Suppressor macrophage treated with lipopolysaccharide for 1 hour (primary cell): ENCODE measurements at places on chromosomes 11 and 22.
A peak's percentile ranks its signal among the peaks of the same experiment; 100 is the strongest.

DNA sequence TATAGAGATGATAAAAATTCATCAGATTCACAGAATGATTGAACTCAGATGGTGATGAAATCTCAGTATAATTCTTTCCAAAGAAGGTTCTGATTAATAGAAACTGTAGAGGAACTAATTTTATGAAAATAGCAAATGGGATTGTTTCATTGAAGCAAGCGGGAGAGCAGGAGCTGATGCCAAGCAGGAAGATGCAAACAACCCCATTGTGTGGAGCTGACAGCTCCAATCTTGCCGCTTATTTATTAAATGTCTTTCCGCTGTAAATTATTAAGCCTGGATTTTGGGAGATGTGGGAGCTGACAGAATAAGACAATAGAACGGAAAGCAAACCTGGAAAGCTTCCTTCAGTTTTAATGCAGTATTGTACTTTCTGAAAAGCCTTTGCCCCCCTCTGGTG lies 6.0 kb upstream of the TMEM218 start:
- no peak for DNase-seq

DNA sequence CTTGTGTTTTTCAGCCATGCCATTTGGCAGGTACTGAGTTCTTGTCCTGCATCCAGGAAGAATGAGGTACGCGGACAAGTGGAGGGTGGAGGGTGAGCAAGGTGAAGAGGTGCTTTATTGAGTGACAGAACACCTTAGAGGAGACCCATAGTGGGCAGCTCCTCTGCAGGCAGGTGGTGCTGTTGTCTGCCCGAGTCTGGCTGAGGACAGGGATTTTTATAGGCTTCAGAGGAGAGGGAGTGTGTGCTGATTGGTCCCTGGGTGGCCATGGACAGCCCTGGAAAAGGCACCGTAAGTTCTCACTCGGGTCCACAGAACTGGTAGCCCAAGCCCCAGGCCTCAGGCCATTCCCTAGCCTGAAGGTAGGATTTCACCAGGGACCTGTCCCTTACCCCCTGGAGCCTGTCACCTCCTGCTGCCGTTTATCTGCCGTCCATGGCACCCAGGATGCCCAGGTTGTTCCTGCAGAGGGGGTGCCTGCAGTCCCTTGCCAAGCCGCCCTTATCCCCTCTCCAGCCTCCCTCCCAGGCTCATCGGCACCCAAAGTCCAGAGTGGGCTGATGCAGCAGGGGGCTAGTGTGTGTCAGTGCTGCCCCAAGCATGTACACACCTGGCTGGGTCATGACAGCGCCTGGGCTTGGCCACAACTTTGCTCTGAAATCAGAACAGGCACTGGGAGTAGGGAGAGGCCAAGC lies 213.6 kb downstream of the LRRC4C start:
- no peak for DNase-seq

GRCh38 chr11:86464509-86465221 lies 90.0 kb downstream of the CCDC81 start:
- no peak for DNase-seq

DNA sequence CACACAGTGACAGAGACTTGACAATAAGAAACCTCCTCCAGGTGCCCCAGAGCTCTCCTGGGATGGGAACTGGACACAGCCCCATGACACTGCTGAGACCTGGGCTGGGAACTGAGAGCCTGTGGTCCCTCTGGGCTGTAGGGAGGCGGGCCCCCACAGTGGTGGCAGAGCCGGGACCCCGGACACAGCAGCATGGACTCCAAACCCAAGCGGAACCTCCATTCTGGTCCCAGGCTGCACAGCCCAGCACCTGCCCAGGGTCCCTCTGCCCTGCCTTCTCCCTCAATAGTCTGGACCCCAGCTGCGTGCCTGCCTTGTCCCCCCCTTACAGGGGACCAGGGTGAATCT lies 8.4 kb upstream of the APOBEC3H start:
- no peak for DNase-seq

DNA sequence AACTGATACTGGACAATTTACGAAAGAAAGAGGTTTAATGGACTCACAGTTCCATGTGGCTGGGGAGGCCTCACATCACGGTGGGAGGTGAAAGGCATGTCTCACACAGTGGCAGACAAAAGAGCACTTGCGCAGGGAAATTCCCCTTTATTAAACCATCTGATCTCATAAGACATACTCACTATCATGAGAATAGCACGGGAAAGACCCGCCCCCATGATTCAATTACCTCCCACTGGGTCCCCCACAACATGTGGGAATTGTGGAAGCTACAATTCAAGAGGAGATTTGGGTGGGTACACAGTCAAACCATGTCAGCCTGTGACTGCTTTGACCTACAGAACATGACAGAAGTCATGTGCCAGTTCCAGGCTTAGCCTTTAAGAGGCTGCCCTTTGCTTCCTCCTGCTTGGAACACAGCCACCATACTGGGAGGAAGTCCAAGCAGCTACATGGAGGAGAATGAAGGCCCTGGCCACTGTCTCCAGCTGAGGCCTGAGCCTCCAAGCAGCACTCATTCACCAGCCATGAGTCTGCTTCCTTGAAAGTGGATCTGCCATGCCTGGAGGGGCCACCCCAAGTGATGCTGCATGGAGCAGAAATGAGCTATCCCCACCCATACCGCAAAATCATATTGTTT lies 10.9 kb upstream of the GAL start:
- peak; percentile 60 for DNase-seq

DNA sequence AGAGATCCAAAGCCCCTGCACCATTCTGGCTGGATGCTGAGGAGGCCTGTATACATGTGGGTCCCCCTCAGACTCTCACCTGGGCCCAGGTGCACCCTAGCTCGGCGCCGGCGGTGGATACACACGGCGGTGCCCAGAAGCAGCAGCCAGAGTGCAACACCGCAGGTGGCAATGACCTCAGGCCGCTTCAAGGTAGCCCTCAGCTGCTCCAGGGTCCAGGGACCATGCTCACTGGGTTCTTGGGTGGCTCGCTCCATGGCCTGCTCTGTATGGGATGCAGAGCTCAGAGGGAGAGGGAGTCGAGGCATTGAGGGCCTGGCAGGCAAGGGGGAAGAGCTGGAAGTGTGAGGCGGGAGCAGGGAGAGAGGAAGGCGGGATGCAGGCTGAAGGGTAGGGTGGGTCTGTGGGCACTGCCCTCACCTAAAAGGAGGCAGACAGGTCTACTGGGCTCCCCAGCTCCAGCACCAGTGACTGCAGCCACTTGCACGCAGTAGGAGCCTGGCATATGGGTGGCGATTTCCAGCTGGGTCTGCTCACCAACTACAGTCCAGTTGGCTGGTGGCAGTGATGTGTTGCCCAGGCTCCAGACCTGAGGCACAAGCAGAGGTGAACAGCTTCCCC lies 3.8 kb downstream of the ROBO4 start:
- DNase-seq: no peak

- no peak for DNase-seq
Measured at GRCh38 chr11:2513441-2513840, 68.6 kb downstream of the KCNQ1 start.

DNA sequence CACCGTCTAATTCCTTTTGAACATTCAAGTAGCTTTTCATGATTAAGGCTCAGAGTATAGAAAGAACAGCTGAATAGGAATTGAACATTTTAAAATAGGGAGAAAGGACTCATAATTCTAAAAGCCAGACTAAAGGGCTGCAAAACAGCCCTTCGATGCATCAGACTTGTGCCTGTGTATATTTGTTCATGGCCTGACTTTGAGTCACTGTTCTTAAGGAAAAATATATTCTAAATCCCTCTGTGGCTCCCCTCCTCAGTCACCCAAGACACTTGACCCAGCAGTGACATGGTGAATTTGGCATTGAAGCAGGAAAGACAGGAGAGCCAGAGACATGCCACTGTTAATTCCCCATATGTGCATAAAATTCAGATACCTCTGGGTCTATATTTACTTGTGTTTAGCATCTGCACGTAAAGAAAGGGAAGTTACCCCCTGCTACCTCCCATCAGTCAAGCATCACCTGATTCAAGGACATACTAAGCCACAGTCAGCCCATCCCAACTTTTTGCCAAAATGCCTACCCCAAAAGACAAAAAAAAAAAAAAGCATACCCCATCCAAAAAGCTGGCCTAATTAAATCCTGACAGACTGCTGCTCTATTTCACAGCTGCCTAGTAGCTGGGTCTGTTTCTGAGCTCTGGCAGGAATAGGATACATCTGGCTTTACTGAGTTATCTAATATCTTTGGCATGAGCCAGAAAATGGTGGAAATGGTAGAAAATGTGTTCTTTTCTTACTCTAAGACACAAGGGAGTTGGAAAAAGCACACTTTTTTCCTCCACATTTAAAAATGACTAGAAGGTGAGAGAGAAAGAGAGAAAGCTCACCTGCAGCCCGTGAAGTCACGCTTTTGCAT lies 93.5 kb downstream of the COMMD9 start:
- no peak for DNase-seq

DNA sequence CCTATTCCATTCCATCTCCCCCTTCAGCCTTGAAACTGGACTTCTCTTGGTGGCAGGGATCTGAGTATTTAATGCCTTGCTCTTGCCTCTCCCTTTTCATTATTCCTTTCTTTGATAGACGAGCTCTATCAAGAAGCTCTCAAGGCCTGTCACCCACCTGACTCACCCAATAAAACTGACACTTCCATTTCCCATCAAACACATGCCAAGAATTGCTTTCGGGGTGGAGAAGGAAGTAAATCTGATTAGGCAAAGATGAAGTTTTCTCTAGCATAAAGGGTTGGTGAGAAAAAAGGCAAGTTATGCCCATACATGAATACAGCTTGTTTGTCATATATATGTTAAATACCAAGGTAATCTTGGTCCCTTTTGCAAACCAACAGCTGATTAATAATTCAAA lies 34.9 kb upstream of the MYEOV start:
- peak; percentile 5 for DNase-seq

GRCh38 chr22:44544816-44545433 lies 46.9 kb upstream of the RTL6 start:
- DNase-seq: no peak

- no peak for DNase-seq
Measured at GRCh38 chr11:12671370-12671769, 2.9 kb upstream of the TEAD1 start.

GRCh38 chr22:32478994-32479393 lies 4.4 kb downstream of the FBXO7 start:
- DNase-seq: no peak

- no peak for DNase-seq
Measured at GRCh38 chr11:19861171-19861570, 148.5 kb downstream of the NAV2 start.

- no peak for DNase-seq
Measured at GRCh38 chr11:111367411-111368284, 11.4 kb downstream of the POU2AF1 start.

DNA sequence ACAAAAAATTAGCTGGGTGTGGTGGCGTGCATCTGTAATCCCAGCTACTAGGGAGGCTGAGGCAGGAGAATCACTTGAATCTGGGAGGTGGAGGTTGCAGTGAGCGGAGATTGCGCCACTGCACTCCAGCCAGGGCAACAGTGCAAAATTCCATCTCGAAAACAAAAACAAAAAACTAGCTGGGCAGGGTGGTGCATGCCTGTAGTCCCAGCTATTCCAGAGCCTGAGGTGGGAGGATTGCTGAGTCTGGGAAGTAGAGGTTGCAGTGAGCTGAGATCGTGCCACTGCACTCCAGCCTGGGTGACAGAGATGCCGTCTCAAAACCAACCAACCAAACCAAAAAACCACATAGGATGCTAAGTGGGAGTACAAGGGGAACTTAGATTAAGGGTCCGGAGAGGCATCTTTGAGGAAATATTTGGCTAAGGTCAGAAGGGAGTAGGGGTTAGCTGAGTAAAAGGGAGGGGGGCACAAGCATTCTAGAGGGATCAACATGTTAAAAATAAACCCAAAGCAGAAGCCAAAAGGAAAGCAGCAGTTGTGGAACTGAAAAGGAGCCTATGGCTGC lies 10.2 kb downstream of the PHF5A start:
- no peak for DNase-seq

GRCh38 chr22:30246814-30247376 lies 336 bp upstream of the LIF start:
- no peak for DNase-seq

GRCh38 chr11:61134801-61135257 lies 26.4 kb downstream of the VPS37C start:
- DNase-seq: no peak

GRCh38 chr22:40004836-40005235 lies 10.1 kb downstream of the FAM83F start:
- no peak for DNase-seq

DNA sequence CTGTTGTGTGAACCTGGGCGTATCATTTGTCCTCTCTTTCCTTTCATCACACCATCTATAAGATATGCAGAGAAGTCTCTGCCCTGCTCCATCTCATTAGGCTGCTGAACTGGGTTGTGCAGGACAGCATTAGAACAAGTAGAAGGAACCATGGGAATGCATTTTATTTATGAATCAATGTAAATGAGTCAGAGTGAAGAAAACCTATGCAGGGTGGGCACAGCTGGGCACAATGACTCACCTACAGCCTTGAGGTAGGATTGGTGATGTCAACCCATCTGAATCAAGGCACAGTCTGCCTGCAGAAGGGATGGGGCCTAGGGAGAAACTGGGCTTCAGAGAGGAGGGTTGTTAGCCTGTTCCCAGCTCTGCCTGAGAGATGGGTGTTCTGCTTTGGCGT lies 123.4 kb downstream of the CSNK2A3 start:
- DNase-seq: no peak

GRCh38 chr22:27391092-27391770 lies 410.3 kb downstream of the MN1 start:
- DNase-seq: no peak

- DNase-seq: no peak
Measured at GRCh38 chr22:44731357-44731970, 20.9 kb upstream of the ARHGAP8 start.

GRCh38 chr11:73795925-73796632 lies 8.4 kb downstream of the MRPL48 start:
- DNase-seq: no peak

- DNase-seq: peak; percentile 34
Measured at GRCh38 chr11:59849129-59849528, 3.8 kb upstream of the CBLIF start.

- peak; percentile 31 for DNase-seq
Measured at GRCh38 chr11:33868647-33869461, 23.0 kb downstream of the LMO2 start.

DNA sequence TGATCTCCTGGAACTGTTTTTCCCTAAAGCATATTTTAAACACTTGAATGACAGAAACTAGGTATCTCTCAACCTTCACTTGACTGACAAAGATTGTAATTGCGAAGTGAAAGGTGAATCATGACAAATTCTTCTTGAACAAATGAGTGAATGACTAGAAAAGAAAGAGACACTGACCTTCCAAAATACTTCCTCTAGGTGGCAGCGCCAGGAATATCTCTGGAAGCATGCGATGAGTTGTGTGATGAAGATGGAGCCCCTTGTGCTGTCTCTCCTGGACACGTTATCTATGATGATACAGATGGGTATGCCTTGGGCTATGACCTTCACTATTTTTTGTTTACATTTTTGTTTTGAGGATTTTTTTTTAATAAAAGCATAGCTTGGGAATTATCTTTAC lies 7.0 kb upstream of the CASP12 start:
- no peak for DNase-seq

DNA sequence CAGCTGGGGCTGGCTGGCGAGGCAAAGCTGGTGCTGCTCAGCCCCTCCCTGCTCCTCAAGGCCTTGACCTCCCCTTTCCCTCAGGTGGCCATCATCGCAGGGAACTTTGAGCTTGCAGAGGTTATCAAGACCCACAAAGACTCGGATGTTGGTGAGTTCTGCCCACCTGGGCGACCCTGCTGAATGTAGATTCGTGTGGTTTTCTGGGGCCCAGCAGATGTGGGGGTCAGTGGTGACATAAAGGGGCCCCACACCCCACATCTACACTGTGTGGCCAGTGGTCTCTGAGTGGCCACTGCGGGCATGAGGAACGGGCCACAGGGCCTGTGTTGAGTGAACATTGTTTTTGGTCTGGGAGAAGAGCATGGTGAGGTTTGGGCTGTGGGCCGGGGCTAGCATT lies 11.9 kb downstream of the SHANK3 start:
- DNase-seq: no peak
